Skeletal muscle cell (primary cell): ENCODE measurements at places on chromosomes 16 and 17.

GRCh38 chr16:14606102-14606501 is 24.0 kb downstream of the PARN start:
- DNase-seq = no peak

GRCh38 chr17:17213775-17214174 is 7.6 kb upstream of the PLD6 start:
- DNase-seq = no peak

DNA sequence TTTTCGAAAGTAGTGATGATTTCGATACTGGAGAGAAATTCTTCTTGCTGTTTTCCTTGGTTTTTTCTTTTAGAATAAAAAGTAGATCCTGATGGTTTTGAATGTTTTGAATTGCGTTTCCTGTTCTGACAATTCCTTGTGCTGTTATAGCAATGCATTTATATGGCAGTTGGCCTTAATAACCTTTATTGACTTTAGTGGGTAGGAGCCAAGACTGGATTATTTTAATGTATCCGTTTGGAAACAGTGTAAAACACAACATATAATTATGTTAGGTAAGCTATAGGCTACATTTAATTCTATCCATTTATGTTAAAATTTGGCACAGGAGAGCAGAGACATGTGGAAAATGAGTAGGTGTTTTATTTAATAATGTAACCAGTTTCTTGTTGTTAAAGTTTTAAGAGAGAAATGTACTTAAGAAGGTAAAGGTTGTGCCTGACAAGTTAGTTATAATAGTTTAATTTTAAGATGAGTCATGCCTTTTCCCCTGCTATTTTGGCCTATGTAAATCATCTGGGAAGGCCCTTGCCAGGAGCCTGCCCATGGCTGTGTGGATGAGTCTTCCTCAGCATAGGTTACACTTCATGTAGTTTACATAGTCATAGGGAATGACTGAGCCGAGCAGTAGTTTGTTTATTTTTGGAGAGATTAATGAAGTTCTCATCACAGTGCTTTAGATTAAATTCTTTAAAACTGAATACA is 189.9 kb downstream of the FTO start:
- peak; percentile 63 for DNase-seq

DNA sequence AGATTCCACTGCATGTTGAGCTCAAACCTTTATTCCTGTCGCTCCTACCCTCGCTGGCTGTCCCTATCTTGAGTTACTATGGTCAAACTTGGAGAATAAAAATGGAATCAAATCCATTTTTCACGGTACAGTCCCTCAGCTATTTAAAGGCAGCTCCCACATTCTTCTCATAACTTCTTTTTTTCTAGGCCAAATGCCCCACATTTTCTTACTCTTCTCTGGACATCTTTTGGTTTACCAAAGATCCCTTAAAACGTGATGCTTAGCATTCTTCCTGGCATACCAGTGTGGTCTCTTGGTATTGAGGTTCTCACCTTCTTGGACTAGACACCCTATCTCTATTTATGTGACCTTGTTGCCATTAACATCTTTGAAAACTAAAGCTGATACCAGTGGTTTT is 48.3 kb upstream of the MAF start:
- no peak for DNase-seq

DNA sequence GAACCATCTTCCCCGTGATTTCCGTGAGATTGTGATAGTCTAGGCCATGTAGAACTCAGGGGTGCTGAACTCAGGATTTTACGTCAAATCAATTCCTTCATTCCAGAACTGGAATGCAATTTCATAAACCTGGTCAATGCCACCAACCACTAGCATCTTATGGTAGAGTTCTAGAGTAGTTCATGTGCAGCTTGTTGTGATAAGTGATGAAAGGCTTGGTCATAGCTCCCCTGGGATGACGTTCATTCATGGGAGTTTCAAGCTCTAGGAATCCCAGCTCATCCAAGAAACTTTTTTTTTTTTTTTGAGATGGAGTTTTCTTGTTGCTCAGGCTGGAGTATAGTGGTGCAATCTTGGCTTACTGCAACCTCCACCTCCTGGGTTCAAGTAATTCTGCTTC is 3.7 kb upstream of the DPEP2 start:
- DNase-seq = peak; percentile 50

- DNase-seq = peak; percentile 60
Measured at GRCh38 chr17:64448665-64449512, at the start of gene MILR1. Gene MILR1, plus strand, starts transcription at chr17:64449115. Its CDS starts 54 bp downstream, at chr17:64449169.

- no peak for DNase-seq
Measured at GRCh38 chr17:40755231-40755630, at the start of gene KRT25. Gene KRT25, minus strand, starts transcription at chr17:40755331. Its CDS starts 60 bp downstream, at chr17:40755271.

- no peak for DNase-seq
Measured at GRCh38 chr17:288802-289356, 63.7 kb downstream of the RPH3AL start.

- DNase-seq = no peak
Measured at GRCh38 chr17:56486732-56487131, 106.8 kb upstream of the NOG start.

DNA sequence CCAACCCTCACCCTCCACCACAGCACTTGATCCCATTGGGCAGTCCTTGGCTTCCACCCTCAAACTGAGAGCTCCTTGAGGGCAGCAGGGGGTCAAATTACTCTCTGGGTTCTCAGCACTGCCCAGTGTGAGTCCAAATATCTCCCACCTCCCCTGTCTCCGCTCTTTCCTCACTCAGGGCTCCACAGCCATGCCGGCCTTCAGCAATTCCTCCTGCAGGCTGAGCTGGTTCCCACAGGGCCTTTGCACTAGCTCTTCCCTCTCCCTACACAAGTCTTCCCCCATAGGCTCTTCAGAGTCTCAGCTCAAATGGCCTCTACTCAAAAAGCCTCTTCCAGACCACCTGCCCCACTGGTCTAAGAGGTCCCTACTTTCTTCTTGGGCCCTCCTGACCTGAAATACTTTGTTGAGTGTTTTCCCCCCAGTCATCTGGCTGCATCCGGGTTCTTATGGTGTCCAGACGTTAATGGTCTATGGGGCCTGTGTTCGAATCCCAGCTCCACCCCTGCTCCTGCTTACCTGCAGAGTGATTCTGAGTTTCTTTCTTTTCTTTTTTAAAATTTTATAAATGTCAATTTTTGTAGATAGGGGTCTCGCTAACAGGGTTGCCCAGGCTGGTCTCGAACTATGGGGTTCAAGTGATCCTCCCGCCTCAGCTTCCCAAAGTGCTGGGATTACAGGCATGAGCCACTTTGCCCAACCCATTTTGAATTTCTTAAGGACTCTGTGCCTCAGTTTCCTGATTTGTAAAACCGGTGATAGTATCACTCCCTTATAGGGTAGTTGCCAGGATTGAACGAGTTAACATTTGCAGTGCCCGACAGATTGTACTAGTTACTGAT is 973 bp upstream of the IL4R start:
- DNase-seq = no peak

GRCh38 chr17:80099291-80100034 is 1.9 kb upstream of the GAA start:
- DNase-seq = no peak

DNA sequence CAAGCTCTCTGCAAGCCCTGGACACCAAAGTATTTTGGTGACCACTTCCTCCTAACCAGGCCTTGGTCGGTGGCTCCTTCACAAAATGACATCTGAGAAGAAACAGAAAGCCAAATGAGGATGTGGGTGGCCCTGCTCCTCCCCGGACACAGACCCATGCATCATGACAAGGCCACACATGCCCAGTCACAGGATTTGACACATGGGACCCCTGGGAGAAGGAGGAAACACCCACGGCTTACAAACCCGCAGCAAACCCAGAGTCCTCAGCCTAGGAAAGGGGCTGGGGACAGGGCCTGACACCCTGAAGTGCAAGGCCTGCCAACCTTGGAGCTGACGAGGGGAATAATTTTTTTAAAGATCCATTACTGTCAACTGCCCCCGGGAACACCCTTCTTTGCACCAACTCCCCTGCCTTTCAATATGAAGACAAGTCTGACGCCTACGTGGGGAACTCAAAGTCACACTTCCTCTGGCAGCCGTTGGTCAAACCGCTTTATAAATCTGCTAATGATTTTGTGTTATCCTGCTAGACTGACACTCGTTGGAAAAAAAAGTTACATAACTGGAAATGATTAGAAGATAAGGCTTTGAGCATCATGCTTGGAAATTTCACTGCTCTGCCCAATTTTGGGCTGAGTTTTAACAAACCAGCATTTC is 41.3 kb downstream of the GAS7 start:
- DNase-seq = no peak

- DNase-seq = no peak
Measured at GRCh38 chr17:79651761-79652160, 40.9 kb upstream of the RBFOX3 start.

DNA sequence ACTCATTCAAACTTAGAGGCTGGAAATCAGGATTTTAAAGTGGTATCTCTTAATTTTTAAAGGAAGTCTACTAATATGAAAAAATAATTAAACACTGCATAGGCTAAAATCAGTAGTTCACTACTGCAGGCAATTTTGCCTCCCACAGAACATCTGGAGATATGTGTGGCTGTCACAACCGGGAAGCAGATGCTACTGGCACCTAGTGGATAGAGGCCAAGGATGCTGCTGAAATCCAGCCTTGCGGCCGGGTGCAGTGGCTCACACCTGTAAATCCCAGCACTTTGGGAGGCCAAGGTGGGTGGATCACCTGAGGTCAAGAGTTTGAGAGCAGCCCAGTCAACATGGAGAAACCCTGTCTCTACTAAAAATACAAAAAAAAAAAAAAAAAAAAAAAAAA is 473.9 kb downstream of the XYLT1 start:
- no peak for DNase-seq

DNA sequence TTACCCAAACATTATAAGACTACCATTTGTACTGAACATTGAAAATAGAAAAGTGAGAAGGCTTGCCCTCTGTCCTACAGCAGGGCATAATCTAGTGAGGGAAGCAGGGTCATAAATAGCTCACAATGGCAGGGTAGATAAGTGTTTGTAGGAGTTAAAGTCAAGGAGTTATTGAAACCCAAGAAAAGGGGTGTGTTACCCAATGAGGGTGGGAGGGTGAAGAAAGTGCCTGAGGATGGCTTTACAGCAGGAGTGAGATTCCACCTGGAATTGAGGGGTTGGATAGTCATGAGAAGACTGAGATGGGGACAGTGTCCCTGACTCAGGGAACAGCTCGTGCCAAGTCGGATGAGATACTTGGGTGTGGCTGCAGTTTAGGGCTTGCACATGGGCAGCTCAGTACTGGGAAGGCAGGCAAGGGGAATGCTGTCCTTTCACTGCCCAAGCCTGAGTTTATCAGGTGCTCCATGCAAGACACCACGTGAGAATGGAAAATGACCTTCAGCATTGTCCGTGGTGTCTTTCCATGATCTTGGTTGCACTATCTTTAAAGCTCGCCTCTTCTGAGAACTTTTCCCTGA is 393.2 kb upstream of the MAF start:
- no peak for DNase-seq

DNA sequence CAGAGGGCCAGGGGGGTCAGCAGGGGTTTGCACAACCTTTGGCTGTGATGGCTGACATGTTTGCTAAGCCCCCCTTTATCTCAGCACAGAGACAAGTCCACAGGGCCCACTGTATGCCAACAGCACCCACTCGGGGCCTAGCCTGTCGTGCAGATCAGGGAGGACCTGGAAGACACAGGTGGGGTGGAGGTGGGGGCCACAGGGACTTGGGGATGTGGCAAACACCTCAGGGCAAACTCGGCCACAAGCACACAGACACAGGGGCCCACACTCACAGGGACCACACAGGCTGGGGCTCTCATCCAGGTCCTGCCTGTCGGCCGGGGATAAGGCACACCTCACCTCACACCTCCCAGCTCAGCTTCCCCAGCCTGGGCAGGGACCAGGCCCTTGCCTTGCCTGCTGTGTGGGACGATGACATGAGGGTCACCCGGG is 87.9 kb downstream of the C16orf78 start:
- DNase-seq = no peak

GRCh38 chr17:79777894-79778503 is at the start of gene CBX2:
Gene CBX2, plus strand, starts transcription at chr17:79778148. Its CDS starts 88 bp downstream, at chr17:79778236.
- no peak for DNase-seq

DNA sequence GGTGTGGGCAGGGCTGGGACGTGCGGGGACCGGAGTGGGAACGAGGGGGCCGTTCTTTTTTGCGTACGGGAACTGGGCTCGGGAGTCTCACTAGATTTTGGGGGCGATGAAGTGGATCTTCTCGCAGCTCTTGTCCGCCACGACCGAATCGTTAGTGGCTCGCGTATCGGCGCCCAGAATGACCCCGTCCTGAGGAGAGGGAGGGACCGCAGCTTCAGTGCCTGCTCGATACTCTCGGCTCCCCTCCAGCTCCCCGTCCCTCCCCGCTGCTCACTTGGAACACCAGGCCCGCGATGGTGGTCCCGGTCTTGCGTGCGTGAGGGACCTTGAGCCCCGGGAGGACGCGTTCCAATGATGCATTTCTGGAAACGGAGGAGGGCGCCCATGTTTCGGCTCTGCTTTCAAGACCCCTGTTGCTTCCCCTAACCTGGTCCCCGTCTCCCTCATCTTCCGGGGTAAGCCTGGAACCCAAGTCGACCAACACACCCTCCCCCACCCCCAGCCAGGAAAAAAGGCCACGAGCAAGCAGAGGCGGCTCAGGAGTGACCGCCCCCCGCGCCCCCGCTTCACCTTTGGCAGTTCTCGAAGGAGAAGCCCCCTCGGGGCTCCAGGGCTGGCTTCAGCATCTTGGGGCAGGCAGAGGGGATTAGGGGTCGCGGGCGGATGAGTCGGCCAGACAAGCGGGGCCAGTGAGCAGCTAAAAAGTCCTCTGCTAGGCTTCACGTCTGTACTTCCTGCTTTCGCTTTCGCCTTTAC is at the start of gene PSMB10:
Gene PSMB10 (minus strand): TSS at position 727 of the 756 bp plus-strand sequence. CDS start 101 bp downstream, at position 626.
- DNase-seq = no peak

DNA sequence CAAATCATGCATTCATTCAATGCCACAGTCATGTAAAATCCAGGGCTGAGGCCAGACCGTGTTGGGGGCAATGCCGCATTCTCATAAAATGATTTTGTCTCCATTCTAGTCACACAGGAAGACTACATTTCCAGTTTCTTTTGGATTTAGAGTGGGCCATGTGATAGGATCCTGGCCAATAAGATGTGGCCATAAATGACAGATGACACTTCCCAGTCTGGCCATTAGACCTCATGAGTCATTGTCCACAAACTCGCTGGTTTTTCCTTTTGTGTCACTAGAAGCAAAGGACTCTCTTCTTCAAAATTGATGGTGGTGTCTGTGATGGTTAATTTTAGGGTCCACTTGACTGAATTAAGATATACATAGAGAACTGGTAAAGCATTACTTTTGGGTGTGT is 352.3 kb downstream of the UTP18 start:
- no peak for DNase-seq
